Dorsolateral prefrontal cortex (tissue), 122 donors: ENCODE measurements at places on chromosomes 1 and 21. TPM values are rescaled to one million over a fixed set of nuclear protein-coding genes. Genes with fewer than 3 reads are reported as not detected.

GRCh38 chr1:55071477-55071876 lies 32.1 kb downstream of the PCSK9 start:
- no peak for DNase-seq

DNA sequence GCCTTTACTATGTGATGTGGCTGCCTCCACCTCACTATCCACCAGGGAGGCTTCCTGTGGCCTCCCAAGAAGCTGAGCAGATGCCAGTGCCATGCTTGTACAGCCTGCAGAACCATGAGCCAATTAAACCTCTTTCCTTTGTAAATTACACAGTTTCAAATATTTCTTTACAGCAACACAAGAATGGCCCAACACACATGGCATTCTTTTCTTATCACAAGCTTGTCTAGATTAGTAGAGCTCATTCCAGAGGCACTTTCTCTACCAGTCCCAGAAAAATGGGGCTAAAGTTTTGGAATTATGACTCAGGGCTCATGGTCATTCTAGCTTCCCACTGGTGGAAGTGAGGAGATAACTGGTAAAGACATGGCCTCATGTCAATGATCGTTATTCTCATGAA lies 655.2 kb downstream of the LMO4 start:
- DNase-seq: no peak

DNA sequence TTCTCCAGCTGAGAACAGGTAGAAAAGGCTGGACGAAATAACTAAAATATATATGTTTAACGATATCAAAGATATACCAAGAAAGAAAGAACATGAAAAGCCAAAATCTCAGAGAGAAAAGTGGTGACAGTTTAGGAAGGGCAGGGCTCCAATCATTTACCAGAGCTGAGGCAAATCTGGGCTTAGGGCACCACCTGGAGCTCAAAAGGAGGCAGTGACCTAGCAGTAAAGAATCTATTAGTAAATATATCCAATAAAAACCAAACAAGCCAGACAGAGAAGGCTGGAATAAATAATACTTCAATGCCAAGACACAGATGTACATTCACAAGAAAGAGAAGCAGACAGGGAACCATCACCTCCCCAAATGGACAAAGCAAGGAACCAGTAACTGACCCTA lies 43.5 kb downstream of the CHIA start:
- DNase-seq: no peak

DNA sequence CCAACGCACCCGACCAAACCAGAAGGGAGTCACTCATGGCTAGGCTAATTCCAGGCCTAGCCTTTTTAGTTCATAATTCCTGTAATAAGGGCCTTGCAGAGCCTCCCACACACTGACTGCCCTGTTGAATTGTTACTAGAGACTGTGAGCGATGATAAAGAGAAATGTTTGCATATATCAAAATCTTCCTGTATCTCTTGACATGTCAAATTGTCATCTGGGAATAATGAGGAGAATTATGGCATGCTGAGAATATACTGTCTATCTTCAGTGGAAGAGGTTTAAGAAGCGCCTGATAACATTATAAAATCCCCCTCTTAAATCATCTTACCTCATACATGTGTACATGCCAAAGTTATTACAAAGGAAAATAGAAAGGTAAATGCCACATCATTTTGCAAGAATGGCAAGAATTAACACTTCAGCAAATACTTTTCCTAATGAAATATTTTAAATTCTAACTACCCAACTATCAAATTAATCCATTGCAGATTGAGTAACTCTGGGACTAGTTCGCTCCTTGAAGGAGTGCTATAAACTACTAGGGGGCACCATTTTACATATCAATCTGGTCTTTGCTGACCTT lies 144.1 kb downstream of the CENPF start:
- DNase-seq: no peak

DNA sequence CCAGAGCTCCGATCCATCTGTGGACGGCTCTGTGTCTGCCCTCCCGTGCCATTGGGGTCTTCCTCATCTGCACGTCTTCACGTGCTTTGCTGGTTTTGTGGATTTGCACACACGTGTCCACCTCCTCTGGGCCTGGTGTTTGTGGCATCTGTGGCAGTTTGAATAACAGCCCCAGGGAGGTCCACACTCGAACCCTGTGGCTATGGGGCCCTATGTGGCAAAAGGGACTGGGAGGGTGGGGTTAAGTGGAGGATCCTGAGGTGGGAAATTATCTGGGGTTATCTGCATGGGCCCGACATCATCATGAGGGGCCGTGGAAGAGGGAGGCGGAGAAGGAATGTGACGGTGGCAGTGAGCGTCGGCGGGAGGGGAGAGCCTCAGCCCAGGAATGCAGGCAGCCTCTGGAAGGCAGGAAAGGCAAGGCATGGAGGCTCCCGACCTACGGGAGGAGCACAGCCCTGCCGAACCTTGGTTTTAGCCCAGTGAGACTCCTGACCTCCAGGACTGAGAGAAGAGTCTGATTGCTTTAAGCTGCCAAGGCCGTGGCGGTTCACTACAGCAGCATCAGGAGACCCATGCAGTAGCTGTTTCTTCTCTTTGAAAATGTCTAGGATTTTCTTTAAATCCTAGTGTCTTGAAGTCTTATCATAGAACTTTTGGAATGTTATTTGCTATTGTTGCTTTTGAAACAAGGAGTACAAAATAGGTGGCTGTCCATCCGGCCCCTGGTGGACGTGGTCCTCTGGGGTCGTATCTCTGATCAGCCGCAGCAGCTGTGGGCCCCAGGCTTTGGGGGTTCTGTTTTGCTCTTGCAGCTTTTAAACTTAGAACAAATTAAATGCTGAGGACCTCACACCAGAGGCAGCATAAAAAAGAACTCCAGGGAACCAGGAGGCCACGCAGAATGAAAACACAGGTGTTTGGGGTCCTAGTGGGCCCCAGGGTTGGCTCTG lies 40.0 kb upstream of the LRRC3 start:
- DNase-seq: no peak

DNA sequence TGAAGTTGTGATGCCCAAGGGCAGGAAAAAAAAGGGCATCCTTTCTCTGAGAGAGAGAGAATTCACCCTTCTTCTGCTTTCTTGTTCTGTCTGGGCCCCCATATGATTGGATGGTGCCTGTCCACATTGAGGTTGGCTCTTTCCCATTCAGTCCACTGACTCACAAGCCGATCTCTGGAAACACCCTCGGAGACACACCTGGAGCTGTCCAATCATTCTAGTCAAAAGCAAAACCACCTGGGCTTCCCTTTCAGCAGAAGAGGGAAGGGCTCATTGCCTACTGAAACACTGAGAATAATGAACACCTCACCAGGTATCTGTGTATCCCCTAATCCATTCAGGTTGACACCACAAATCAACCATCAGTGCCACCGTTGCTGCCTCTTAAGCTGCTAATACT lies 103.7 kb upstream of the GNG12 start:
- no peak for DNase-seq

DNA sequence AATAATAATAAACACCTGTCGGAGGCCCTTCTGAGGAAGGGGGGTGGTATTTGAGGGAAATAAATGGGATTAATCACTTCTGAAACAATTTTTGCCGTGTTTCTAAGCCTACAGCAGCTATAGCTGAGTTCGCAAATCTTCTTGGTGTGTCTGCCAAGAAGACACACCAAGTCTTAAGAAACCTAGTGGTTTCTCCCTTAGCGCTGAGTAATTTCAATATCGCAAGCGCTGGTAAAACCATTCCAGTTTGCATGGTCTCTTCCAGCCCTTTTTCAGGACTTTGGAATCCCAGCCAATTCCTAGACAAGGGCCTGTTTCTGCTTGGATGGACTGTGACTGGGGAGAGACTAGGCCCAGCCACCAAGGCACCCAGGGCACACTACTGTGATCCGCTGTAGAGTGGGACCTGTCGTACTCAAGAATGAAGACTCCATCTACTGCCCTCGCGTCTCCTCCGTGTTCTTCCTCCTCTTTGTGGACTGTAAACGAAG lies 7.5 kb upstream of the LHX8 start:
- no peak for DNase-seq

DNA sequence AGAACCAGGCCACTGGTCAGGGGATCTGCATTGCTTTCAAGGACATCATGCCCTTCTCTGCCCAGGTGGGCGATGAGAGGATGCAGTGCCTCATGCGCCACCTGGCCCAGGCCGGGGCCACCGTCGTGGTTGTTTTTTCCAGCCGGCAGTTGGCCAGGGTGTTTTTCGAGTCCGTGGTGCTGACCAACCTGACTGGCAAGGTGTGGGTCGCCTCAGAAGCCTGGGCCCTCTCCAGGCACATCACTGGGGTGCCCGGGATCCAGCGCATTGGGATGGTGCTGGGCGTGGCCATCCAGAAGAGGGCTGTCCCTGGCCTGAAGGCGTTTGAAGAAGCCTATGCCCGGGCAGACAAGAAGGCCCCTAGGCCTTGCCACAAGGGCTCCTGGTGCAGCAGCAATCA lies 5.0 kb upstream of the ZBTB48 start:
- no peak for DNase-seq

GRCh38 chr1:76425201-76426145 lies 350.9 kb downstream of the ST6GALNAC3 start:
- no peak for DNase-seq

DNA sequence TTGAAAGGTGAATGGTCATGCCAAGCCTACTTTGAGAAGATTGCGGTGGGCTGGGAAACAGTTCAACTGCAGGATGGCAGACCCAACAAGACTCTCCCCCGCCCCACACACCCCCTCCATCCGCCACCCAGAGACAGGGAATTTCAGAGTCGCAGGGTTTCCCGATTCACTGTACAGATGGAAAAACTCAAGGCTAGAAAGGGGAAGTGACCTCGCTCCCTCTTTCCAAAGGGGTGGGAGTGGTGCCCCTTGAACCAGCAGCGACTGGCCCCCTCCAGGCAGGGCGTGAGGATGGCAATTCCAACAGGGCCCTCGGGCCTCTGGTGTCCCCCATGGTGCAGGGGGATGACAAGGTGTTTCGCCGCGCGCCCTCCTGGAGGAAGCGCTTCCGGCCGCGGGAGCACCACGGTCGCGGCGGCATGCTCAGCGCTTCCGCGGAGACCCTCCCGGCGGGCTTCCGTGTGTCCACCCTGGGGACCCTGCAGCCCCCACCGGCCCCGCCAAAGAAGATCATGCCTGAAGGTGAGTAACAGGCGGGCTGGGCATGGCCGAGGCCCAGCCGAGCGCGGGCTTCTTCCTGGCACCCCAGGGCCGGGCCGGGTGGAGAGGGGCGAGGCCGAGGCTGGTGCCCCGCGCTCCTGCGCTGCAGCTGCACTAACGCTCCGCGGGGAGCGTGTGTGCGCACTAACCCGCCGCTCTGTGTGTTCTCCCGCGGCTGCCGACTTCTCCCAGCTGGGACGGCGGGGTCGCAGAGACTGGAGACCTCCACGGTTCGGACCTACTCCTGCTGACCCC lies 10.4 kb downstream of the MYOG start:
- DNase-seq: no peak

DNA sequence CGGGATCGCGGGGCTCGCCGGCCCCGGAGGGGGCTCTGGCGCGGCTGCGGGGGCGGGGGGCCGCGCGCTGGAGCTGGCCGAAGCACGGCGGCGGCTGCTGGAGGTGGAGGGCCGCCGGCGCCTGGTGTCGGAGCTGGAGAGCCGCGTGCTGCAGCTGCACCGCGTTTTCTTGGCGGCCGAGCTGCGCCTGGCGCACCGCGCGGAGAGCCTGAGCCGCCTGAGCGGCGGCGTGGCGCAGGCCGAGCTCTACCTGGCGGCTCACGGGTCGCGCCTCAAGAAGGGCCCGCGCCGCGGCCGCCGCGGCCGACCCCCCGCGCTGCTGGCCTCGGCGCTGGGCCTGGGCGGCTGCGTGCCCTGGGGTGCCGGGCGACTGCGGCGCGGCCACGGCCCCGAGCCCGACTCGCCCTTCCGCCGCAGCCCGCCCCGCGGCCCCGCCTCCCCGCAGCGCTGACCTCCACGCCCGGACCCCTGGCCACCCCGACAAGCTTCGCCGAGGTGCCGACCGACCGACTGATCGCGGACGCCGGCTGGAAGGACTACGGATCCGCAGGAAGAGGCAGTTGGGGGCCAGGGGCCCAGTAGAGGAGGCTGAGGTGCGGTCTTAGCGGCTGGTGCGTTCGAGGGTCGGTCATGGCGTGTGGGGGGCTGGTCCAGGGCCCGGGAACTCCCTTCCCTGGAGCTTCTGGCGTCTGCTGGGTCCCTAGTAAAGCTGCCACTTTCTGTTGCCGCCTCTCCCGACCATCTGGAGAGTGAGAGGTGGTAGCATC lies 711 bp downstream of the TRNP1 start:
- DNase-seq: no peak

GRCh38 chr21:43644609-43645008 lies 14.7 kb downstream of the HSF2BP start:
- peak; percentile 79 for DNase-seq

The CAMK1G gene
- total RNA-seq: 81.8 TPM

The LCE2B gene
- not detected for total RNA-seq
